ENCODE measurements at places on chromosomes 6 and 20. TPM values are rescaled to one million over a fixed set of nuclear protein-coding genes. Genes with fewer than 3 reads are reported as not detected.

DNA sequence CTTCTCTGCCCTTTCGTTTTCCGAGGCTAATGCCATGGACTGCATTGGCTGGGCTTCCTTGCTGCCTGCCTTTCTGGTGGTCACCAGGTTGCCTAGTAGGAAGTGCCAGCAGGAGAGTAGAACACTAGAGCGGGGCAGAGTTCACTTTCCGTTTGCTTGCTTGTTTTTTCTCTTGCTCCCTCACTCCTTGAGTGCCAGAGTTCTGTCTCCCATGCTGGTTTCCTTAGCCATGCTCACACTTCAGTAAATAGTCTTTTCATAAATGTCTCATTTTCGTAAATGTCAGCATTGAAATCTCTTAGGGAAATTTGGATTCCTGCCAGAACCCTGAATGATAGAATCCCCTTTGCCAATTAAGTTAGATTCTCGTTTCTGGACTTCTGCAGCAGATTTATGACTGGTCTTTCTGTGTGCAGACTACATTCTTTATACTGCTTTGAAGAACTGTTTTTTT, 63.9 kb downstream of the FAM83B start:
- peak; percentile 1 for DNase-seq

- DNase-seq = no peak
These were observed 6.5 kb downstream of the C20orf202 start for GRCh38 chr20:1209447-1210387.

- peak; percentile 29 for DNase-seq
These were observed 17.5 kb downstream of the KIAA1755 start for GRCh38 chr20:38242848-38243708.

GRCh38 chr6:56730663-56731529, 88.2 kb upstream of the DST start:
- DNase-seq = peak; percentile 72

DNA sequence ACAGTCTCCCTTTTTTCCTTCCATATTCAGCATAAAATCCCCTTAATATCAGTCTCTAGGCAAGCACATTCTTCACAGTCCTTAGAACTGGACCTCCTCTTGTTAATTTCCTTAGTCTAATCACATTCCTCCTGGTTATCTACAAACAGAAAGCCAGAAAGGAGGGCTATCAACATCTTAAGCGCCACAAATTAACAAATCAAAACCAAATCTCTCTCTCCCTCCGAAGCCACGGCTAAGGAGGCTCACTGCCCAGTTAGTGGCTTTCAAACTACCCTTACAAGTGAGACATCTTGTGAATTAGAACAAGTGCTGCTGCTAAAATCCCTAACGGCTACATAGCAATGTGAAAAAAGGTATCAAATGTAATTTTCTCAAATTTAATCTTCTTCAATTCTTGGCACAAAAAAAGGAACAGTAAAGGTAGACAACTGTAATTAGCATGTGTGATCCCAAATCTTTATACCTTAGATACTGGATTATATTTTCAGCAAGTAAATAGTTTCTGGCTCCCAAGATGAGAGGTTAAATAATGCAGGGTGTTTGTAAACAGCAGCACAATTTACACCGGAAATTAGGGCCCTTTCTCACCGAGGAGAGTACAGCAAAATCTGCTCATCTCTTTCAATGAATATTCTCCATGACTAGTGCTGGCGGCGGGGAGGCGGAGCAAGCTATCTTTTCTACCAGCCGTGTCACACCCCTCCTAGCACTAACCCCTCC, 1.4 kb upstream of the TRIM39 start:
- peak; percentile 41 for DNase-seq

DNA sequence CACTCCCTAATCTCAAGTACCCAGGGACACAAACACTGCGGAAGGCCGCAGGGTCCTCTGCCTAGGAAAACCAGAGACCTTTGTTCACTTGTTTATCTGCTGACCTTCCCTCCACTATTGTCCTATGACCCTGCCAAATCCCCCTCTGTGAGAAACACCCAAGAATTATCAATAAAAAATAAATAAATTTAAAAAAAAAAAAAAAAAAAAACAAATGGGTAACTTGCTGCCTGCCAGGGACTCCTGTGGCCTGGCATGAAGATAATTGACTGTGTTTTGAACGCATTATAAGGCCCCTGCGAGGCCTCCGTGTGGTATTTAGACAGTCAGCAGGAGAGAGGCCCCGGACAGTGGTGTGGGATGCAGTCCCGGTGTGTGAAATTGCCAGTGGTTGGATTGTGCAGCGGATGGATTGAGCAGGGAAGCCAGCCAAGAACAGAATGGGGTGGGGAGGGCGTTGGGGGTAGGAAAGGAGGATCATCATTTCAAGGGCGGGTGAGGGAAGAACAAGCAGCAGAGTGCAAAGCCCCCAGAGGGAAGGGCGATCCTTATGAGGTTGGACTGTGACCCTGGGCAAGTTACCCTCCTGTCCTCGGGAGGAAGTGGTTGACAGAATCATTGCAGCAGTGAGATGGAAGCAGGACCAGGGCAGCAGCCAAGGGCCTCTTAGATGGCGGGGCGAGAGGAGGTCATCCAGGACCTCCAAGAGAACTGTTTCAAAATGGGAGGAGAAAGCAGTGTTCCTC, 43.3 kb downstream of the PPARD start:
- peak; percentile 66 for DNase-seq

GRCh38 chr20:50794181-50794845, 548 bp upstream of the BCAS4 start:
- DNase-seq = no peak

GRCh38 chr6:105373481-105373880, 29.4 kb downstream of the PREP start:
- DNase-seq = no peak

DNA sequence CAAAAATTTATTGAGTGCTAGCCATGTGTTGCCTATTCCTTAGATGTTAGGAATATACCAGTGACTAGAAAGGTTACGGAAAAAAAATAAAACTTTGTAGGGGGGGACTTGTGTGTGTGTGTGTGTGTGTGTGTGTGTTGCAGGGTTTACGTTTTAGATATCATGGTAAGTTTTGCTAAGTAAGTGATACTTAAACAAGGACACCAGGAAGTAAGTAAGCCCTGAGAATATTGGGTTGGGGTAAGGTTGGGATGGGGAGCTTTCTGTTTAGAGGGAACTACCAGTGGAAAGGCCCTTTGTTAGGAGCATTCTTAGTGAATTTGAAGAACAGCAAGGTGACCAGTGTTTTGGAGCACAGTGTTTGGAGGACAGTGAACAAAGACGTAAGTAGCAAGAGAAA, 30.3 kb downstream of the NCOA3 start:
- no peak for DNase-seq

GRCh38 chr6:137166247-137167098, 7.0 kb downstream of the IL22RA2 start:
- no peak for DNase-seq

- no peak for DNase-seq
These were observed 359.6 kb downstream of the LAMA2 start for GRCh38 chr6:129242546-129242945.

- DNase-seq = no peak
These were observed 6.8 kb downstream of the NRN1 start for GRCh38 chr6:5999688-6000608.

- no peak for DNase-seq
These were observed 97.4 kb downstream of the ATXN1 start for GRCh38 chr6:16663901-16664300.

GRCh38 chr6:158803733-158804143, 15.4 kb downstream of the EZR start:
- DNase-seq = peak; percentile 58

- DNase-seq = no peak
These were observed 152.1 kb downstream of the TAF4 start for GRCh38 chr20:61913423-61914225.

DNA sequence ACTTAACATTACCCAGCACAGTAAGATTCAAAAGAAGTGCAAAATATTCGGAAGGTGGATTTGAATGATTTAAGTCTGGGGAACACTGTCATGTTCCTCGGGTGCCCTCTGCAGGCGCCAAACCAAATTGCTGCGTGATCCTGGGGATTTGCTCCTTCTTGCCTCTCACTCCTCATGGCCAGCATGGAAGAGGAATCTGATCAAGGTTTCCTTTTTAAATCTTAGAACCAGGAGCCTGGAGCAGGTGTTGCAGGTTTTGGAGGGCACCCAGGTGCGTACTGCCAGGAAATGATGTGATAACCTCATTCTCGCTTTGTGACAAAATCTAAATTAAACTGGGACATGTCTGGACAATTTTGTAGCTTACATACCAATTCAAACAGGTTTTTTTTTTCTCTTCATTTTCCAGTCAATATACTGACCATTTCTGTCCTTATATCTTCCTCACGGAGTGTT, 8.1 kb upstream of the PFDN4 start:
- DNase-seq = peak; percentile 65

GRCh38 chr6:4668271-4669179, 107.7 kb upstream of the CDYL start:
- DNase-seq = peak; percentile 32

DNA sequence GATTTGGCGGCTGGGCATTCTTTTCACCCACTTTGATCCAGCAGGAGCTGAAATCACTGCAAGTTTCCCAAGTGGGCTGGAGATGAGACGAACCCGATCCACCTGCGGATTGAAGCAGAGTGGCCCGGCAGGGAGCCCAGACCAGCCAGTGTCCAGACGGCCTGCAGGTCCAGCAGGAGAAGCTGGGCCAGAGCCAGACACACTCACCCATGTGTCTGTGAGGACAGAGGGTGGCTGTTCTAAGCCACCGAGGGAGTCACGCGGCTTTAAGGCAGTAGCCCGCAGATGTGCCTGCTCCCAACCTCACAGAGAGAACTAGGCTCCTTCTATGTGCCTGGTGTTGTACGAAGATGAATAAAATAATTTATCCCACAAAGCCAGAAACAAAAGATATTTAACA, 200.7 kb downstream of the WDR27 start:
- DNase-seq = no peak

DNA sequence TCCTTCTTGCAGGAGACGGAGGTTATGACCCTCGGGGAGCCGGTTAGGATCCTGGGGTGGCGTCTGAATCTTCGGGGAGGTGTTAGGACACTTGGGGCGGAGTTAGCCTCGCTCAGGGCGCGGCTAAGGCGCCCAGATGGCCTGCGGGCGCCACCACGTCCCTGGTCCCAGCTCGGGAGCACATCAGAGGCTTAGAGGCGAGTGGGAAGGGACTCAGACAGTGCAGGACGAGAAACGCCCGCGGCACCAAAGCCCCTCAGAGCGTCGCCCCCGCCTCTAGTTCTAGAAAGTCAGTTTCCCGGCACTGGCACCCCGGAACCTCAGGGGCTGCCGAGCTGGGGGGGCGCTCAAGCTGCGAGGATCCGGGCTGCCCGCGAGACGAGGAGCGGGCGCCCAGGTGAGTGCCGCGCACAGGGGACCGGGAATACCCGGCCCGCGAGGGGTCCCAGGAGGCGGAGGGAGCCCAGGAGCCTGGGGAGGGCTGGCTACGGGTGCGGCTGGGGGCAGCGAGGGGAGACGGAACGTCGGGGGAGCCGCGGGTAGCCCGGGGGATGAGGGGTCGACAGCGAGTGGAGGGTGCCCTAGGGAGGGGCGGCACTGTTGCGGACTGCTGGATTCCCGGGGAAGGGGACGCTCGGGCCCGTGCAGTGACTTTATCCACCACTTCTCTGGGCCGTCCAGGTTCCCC, at the start of gene HCK:
Gene HCK (plus strand): TSS at position 153 of the 688 bp plus-strand sequence.
- DNase-seq = no peak

DNA sequence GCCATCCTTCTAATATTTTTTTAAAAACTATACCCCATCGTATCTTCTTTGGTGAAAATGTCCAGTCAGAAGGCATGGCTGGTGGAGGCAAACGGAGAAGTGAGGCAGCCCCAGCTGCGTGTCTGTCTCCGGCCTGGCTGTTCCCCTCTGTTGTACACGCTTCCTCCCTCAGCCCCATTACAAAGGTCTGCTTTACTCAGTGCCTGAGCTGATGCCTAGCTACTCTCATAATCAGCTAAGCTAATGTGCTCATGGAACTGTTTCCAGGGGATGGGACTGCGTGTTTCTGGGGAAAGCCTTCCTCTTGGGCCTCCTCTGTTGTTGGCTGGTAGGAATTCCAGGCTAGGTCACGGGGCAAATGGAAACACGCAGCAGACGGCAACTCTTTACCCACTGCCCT, 67.3 kb downstream of the PPP1R3G start:
- DNase-seq = peak; percentile 15

DNA sequence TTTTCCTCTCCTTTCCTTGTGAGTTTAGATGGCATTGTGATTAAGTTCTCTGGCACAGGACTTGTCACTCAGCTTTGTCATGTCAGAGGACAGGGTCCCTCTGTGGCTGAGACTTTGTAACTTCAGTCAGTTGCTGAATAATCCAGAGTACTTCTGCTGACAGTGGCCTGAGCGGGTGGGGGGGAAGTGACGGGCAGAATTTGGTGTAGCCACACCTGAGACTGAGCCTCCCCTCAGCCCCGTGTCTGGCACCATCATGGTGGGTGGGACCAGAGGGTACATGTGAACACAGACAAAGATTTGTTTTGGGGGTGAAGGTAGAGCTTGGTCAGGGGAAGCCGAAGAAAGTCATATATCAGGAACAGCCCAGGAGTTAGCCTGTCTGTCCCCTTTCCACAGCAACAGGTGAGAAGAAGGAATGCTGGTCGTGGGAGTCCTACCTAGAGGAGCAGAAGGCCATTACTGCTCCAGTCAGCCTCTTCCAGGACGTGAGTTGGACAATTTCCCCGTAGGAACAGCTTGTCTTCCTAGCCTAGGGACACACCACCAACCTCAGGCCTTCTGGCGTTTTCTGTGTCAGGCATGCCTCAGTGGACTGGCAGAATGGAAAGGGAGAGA, 20.9 kb downstream of the L3MBTL1 start:
- DNase-seq = no peak

DNA sequence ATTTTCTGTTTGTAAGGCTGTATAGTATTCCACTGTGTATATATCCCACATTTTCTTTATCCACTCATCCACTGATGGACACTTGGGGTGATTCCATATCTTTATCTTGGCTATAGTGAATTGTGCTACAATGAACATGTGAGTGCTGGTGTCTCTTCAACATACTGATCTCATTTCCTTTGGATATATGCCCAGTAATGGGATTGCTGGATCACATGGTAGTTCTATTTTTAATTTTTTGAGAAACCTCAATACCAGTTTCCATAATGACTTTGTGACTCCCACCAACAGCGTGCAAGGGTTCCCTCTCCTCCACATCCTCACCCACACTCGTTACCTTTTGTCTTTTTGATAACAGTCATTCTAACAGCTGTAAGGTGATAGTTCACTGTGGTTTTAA, 166.0 kb downstream of the ARHGAP18 start:
- DNase-seq = peak; percentile 75

- peak; percentile 46 for DNase-seq
These were observed 3.1 kb downstream of the STXBP5 start for GRCh38 chr6:147207351-147207750.

GRCh38 chr6:56282391-56282790, 35.0 kb upstream of the COL21A1 start:
- no peak for DNase-seq

GRCh38 chr20:14790771-14791620, 453.6 kb upstream of the FLRT3 start:
- DNase-seq = peak; percentile 47

- DNase-seq = peak; percentile 39
These were observed 8.1 kb downstream of the NEDD9 start for GRCh38 chr6:11224252-11224965.

- DNase-seq = no peak
These were observed 77.2 kb downstream of the TMEM242 start for GRCh38 chr6:157246048-157246630.

The GRM4 gene
- not detected for total RNA-seq

The HLA-DQA2 gene
- not detected for total RNA-seq

The EZR gene
- 84.7 TPM for total RNA-seq

The CST2 gene
- not detected for total RNA-seq

The FKBP1C gene
- 0.17 TPM for total RNA-seq

The MYMX gene
- total RNA-seq = 38.0 TPM

The C20orf202 gene
- total RNA-seq = not detected

The SLC25A27 gene
- 2.1 TPM for total RNA-seq

The KHDRBS2 gene
- total RNA-seq = not detected

The AGER gene
- 0.45 TPM for total RNA-seq

The MYH7B gene
- total RNA-seq = 0.06 TPM

The IRF4 gene
- not detected for total RNA-seq
